ENCODE measurements at places on chromosomes 6 and 20.

GRCh38 chr20:23152308-23152892 is 66.3 kb upstream of the CD93 start:
- no peak for DNase-seq

DNA sequence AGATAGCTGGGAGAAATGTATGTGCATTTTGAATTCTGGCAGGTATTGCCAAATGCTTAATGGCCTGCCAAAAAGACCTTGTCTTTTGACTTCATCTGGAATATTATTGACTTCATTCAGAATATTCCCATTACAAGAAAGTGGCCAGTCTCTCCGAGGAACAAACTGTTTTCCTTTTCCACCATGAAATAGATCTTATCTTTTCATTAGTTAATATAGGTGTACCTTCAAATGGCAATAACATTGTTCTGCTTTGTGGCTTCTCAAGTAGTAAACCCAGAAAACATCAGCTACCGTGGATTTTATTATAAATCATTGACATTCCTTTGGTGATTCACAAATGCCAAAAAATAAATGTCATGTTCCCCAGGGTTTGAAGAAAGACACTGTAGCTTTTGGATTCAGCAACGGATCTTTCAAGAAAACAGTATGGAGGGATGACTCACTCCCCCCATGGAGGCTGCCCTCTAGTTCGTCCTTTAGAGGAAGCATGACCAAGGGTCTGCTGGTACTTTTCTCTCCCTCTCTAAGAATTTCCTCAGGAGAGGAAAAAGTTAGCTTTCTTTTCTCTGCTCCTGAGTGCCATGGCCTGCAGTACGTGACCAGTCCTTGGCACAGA is 1.1 kb upstream of the RNF182 start:
- no peak for DNase-seq

DNA sequence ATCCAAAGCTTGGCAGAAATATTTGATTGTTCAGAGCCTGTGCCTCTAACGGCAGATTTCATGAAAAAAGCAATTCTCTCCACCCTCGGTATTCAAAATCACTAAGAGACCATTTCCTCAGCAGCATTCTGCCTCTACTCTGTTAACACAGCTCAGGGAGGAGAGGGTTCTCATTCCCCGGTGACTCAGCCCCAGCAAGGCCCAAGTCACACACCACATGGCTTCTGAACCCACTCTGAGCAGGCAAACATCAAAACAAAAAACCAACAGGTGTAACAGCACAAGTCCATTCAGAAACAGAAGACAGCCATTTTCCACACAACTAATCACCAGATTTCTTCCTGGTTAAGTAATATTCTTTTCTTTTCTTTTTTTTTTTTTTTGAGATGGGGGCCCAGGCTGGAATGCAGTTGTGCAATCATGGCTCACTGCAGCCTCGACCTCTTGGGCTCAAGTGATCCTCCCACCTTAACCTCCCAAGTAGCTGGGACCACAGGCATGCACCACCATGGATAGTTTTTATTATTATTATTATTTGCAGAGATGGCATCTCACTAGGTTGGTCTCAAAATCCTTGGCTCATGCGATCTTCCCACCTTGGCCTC is 55.4 kb downstream of the GFOD1 start:
- no peak for DNase-seq

DNA sequence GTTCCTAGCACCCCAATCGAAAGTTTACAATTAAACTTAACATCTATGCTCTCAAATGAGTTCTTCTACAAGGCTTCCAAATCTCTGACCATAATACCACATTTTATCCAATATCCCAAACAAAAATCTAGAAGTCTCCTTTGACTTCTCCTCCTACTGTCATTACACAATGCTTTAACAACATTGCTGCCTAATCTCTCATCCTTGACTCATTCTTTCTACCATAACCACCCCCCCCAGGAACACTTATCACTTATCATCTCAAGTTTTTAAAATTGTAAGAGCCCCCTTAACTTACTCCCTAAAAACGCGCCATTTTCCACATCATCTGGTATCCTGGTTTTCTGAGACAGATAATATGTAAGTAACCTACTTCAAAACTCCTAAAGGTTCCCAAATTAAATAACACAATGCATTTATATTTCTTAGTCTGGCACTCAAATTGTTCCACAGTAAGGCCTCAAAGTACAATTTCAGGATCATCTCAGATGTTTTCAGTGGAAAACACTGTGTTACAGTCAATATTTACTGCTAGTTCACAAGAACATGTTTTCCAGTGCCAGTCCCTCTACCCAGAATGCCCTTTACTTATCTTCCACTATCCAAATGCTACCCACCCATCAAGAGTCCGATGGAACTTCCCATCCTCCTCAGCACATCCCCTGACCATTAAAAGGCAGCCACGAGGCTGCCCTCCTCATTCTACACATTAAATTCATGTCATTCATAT is 308.2 kb upstream of the THEMIS start:
- no peak for DNase-seq

DNA sequence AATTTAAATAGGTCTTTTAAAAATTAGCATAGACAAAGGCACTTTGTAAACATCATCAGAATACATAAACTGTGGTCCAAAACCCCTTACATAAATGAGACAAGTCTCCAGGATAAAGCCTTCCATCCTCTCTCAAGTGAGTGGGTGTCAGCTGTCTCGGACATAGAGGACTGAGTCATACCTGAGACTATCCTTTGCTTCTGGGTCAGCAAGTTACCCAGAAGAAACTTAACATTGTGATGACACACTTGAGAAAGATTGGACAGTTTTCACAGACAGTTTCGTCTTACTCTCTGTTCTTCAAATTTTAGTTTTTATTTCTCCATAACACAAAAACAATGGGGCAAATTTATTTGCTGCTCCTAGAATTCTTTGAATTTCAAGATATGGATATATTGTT is 838.0 kb downstream of the DHX35 start:
- no peak for DNase-seq

- DNase-seq: no peak
Measured at GRCh38 chr6:54737247-54737646, 109.3 kb upstream of the FAM83B start.

DNA sequence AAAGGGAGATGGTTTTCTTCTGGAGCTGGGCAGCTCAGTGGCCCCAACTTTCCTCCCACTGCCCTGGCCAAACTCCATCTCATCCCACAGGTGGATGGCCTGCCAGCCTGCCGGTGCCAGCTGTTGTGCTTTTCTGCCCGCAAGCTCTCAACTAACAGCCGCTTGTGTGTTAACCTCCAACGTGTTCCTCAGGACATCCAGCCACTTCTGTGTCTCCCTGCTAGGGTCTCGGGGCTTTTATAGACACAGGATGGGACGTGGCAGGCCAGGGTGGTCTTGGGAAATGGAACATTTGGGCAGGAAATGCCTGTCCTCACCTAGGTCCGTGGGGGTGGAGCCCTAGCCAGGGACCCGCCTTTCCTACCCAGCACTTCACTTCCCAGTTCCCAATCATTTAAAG is 171.1 kb upstream of the RGS17 start:
- no peak for DNase-seq

- DNase-seq: no peak
Measured at GRCh38 chr20:3162080-3162611, 2.5 kb upstream of the FASTKD5 start.

- DNase-seq: no peak
Measured at GRCh38 chr6:71982389-71982788, 96.0 kb downstream of the RIMS1 start.

- no peak for DNase-seq
Measured at GRCh38 chr6:25107218-25107617, 171.5 kb upstream of the RIPOR2 start.
